Suppressor macrophage treated with lipopolysaccharide for 1 hour (primary cell): ENCODE measurements at places on chromosomes 2 and 18.

DNA sequence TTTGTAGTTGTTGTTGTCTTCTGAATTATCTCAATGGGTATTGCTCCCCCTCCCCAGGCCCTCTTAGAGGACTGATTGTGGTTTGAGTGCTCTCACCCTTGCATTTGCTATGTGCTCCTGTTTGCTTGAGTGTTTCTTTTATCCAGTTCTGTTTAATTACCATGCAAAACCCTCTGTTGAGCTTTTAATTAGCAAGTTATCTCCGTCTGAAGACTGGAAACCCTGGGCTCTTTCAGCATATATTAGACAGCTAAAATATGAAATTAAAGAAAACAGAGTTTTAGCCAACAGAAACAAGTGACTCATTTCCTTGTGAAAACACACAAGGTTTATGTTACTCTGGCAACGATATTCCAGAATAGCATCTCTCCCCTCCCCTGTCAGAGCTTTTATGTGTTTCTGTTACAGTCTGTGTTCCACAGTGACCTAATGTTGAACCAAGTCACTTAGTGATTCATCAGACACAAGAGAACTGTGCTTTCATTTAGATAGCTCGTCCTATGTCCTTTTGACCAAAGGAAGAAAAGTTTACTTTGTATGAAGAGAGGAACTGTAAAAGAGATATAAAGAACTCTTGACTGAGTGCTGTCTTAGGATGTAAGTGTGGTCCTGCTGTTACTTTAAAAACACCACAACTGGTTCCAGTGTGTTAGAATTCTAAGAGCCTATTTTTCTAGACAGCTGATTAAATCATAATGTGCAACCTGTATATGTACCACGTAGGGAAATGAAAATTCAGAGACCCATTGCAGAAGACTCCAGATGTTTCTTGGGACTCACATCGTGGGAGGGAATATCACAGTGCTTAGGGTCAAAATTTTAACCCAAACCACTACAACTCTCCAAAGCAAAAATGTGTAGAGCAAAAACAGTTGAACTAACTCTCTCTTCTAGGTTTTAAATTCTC lies 172.8 kb upstream of the RBMS1 start:
- peak; percentile 70 for DNase-seq

- no peak for DNase-seq
These were observed 10.0 kb downstream of the WIPF1 start for GRCh38 chr2:174587579-174587978.

DNA sequence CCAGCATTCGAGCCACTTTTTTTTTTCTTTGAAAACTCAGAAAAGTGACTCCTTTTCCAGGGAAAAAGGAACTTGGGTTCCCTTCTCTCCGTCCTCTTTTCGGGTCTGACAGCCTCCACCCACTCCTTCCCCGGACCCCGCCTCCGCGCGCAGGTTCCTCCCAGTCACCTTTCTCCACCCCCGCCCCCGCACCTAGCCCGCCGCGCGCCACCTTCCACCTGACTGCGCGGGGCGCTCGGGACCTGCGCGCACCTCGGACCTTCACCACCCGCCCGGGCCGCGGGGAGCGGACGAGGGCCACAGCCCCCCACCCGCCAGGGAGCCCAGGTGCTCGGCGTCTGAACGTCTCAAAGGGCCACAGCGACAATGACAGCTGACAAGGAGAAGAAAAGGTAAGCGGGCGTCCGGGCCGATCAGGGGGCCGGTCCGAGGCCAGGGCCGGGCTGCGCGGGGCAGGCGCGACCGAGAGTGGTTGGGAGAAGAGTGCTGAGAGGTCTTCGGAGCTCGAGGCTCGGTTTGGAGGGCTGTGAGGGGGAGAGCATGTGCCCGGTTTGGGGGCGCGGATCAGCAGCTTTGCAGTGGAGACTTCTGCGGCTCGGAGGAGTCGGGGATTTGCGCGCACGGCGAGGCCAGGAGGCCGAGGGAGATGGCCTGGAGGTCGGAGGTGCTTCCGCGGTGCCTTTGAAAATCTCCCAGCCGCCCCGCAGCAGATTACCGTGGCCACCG lies 502 bp downstream of the EPAS1 start:
- DNase-seq: peak; percentile 60

DNA sequence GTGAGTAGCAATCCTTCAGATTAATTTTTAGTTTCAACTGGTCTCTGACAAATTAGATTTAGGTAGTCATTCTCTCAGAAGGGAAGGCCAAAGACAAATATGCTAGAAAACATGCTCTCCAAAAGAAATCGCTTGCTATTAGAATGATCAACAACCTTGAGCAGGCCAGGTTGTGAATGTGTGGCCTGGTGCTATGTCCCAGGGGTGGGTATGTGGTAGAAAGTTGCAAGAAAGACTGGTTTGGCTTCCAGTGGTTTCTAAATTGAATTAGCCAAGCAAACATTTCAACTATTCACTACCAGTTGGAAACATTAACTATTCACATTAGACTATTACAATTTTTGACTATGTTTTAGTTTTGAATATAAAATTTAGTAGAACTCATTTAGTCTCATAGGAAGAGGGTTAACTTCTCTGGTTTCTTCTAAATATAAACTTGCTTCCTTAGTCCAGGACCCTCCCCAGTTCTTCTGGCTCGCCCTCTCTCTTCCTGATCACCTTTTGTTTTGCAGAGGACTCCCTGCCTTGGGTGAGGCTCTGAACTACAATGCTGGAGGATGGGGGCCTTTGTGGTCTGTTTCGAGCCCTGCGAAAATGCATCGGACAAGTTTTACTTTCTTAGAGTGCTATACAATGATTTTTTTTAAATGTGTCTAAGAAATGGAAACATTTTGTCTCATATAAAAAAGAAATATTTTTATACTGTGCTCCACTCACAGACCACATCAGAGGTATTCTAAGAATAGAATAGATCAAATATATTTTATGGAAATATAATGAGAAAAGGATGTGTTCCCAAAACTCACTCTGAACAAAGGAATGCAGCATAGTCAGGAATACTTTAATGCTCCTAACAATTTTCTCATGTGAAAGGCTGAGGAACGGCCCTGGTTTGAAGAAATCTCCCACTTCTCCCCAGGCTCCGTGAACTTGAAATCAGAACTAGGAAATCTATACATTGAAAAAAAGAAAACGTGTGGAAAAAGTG lies 375.0 kb upstream of the ZEB2 start:
- no peak for DNase-seq
